ENCODE measurements at places on chromosomes 1 and 21. TPM values are rescaled to one million over a fixed set of nuclear protein-coding genes. Genes with fewer than 3 reads are reported as not detected.
A peak's percentile ranks its signal among the peaks of the same experiment; 100 is the strongest.

The SPRR3 gene
- polyA plus RNA-seq = 1.2 TPM

DNA sequence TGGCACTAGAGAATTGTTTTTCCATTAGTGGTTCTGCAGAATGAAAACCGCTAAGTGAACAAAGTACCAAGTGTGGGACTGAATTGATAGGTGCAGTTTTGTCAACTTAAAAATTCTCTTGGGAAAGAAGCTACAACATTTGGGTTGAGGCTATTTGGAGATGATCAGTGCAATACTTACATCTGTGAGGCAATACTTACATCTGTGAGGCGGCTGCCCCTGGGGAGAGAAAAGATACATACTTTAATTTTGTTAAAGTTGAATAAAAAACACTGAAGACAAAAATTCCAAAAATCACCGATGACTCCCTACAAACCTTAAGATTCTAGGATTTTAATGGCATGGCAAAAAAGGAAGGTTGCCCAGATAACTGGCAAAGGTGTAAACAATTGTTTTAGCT, 1.7 kb downstream of the CFAP410 start:
- DNase-seq = no peak

GRCh38 chr1:245154429-245155271, at the start of gene KIF26B:
TSS of gene KIF26B (plus strand) at chr1:245154985. CDS start at chr1:245155425, 440 bp downstream.
- DNase-seq = no peak

DNA sequence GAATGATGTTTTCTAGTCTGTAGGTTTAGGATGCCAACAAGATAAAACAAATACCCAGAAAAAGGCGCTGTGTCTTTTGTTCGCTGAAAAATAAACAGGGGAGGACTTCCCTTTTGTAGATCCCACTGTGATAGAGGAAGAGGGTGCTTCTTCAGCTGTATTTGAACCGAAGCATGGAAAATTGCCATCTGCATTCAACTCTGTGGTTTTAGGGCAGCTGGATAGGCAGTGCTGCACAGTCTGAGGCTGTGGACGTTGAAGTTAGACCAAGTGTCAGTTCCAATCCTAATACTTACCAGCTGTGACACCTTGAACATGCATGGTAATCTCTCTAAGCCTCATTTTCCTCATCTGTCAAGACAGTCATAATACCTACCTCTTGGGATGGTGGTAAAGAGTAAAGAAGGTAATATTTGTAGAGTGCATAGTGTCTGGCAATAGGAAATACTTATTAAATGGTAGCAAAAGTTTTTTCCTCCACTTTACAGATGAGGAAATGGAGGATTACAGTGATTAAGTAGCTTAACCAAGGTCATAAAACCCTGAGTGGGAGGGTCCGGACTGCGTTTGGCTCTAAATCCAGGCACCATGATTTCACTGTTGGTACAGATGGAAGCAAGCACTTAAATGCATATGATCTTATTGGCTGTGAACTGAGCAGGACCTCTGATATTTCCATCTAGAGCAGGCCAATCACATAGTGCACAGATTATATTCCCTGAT, 48.5 kb downstream of the UTP25 start:
- DNase-seq = no peak

The RHEX gene
- not detected for polyA plus RNA-seq

The DLGAP3 gene
- polyA plus RNA-seq = not detected

DNA sequence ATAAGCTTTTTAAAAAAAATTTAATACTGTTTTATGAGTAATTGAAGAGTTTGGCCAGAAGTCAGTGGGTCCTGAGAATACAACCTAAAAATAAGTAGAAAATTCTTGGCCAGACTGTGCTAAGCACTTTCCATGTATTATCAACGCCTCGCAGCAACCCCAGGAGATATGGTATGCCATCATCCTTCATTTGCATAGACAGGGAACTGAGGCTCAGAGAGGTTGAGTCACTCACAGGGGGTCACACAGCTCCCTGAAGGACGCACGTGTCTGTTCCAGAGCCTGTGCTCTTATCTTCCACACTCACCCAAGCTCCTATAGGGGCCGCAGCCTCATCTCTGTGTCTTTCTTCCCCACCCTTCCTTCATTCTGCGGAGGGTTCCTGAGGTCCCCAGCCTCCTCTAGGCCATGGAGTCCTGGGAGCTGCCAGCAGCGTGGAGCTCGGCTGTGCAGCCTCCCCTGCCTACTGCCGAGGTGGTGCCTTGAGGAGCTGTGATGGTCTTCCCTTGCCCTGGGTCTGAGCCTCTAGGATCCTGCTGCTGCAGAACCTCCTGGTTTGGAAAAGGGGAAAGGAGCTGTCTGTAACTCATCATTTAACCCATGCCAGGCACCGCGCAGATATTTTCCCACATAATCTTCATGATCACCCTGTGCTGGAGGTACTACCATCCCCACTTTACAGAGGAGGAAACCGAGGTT, 30.3 kb upstream of the ECE1 start:
- no peak for DNase-seq

The LAMTOR2 gene
- polyA plus RNA-seq = 106 TPM

The MDM4 gene
- 5.7 TPM for polyA plus RNA-seq

- no peak for DNase-seq
These were observed 106.0 kb upstream of the IFFO2 start for GRCh38 chr1:19062258-19063029.

- DNase-seq = no peak
These were observed 192.1 kb upstream of the DAB1 start for GRCh38 chr1:57615956-57616355.

- no peak for DNase-seq
These were observed 64.2 kb upstream of the LYPLAL1 start for GRCh38 chr1:219109424-219110018.

GRCh38 chr1:214224611-214225354, 56.2 kb upstream of the SMYD2 start:
- no peak for DNase-seq

The CSF1 gene
- polyA plus RNA-seq = 9.9 TPM

DNA sequence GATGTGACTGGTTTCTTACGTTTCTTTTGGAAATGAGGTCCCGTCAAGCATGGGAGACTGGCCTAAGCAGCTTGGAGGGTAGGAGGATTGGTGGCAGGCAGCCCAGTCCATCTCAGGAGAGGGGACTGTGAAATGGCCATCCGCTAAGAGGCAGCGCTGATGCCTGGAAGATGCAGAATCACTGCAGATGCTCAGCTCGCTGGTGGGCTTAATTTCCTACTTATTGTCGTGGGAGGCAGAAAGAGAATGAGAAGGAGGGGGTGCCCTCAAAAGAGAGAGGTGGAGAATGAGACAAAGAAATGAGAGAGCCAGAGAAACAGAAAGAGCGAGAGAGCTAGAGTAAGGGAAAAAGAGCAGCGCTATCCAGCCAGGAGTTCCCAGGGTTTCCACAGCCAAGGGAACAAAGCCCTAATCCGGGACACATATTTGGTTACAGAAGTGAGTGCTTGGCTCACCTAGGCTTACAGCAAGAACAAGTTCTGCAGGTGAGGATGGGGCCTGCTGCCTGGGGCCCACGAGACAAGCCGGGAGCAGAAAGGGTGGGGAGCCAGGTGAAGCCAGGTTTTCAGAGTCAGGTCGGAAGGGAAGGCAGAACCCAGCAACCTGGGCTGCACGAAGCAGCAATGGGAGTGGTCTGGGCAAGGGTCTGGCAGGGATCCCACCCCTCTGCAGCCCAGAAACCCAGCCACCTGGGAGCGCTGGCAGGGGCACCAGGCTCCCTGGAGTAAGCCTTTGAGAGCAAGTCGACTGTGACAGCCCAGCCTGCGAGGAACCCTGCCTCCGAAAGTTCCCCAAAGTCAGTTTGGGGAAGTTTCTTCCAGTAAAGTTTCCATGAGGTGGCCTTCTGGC, 5.8 kb downstream of the ECE1 start:
- DNase-seq = no peak

The KCNK1 gene
- polyA plus RNA-seq = 11.9 TPM

GRCh38 chr1:67642629-67643028, 42.4 kb upstream of the GADD45A start:
- DNase-seq = peak; percentile 18

The CCDC27 gene
- not detected for polyA plus RNA-seq

The OLIG2 gene
- polyA plus RNA-seq = not detected

The ACTL8 gene
- polyA plus RNA-seq = not detected

- no peak for DNase-seq
These were observed 187.9 kb downstream of the VAV3 start for GRCh38 chr1:107776900-107777663.

- DNase-seq = no peak
These were observed 101.6 kb downstream of the TNFSF18 start for GRCh38 chr1:172949096-172949495.
